ENCODE measurements at places on chromosomes 4 and X.

DNA sequence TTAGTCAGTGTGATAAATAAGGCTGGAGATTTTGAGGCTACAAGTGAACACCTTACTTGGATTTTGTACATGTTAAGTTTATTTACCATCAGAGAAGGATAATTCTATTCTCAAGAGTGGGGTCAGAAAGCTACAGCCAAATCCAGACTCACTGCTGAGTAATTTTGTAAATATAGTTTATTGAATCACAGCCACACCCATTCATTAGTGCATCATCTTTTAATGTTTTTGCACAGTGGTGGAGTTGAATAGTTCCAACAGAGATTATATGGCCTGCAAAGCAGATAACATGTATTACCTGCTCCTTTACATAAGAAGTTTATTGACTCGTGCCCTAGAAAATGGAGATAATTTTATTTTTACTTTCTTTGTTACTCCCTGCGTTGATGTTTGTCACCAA, 60.4 kb downstream of the PCDH18 start:
- no peak for DNase-seq

- no peak for DNase-seq
These were observed 31.4 kb downstream of the FREM3 start for GRCh38 chr4:143668930-143669552.

DNA sequence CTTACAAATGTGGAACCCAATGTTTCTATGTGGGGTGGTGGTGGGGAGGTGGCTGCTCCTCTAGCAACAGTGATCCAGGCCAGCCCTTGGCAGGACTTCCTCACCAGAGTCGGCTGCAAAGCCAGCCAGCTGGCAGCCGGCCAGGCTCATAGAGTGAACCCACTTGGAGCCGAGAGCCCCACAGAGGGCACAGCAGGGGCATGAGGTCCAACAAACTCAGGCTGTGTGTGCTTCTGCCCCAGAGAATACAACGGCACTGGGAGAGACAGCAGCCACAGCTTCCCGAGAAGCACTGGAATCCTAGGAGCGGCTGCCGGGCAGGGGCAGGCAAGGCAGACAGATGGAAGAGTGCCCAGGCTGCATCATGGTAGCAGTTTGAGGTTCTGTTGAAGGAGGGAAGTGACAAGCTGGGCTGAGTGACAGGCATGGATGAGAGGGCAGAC, 23.5 kb upstream of the SOWAHD start:
- DNase-seq = no peak

- DNase-seq = no peak
These were observed 26.3 kb upstream of the TRPC3 start for GRCh38 chr4:121978172-121978516.

- DNase-seq = no peak
These were observed 123.2 kb downstream of the ELOVL6 start for GRCh38 chr4:110075083-110075738.

- DNase-seq = no peak
These were observed 112.5 kb downstream of the SCLT1 start for GRCh38 chr4:128980816-128981326.

DNA sequence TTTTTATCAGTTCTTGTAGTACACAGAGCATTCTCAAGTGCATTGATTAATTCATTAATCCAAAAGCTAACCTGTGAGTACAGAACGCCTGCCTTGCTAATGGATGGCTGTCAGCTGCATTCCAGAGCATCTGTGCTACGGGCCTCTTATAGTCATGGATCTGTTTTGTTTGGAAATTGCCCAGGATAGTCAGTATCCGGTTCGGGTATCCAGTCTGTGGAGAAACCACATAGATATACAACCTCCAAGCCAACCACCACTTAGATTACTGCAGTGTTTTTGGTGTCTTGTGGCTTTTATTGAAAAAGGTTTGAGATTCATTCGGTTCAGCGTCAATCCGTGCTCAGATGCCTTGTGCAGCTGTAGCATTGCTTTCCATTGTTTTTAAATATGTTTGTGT, 4.0 kb downstream of the LAP3 start:
- no peak for DNase-seq

GRCh38 chr4:141027421-141027820, 105.8 kb downstream of the RNF150 start:
- DNase-seq = no peak

Measured in CD4-positive, alpha-beta T cell treated with Interleukin-4 for 1 hour (primary cell).